ENCODE measurements at places on chromosomes 2 and 18.

DNA sequence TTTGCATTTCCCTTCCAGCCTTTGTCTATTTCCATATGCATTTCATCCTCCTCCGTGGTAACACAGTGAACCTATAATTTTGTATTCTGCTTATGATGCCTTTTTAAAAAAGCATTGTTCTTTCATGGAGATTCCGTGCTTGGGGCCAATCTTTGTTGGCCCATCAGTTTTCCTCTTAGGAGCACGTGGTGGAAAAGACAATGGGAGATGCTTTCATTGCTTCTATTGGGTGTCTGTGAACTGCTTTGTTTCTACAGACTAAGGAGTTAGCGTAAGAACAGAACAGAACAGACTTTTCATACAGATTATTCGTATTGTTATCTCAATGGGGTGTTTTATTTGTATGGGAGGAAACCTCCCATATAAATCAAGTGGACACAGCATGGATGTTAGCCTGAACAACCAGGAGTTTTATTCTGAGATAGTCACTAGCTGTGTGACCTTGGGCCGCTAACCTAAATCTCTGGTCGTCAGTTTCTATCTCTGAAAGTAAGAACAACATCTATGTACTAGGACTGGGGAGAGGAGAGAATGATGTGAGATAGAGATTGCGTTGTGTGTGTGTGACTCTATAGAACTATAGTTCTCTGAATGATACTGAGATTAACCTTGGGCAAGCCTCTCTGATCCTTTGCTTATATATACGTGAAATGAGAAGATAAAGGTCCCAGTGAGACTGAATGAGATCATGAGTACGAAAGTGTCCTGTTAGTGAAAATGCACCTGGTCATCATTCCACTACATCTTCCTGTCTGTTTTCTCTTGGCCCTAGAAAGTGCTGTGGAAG lies 22.9 kb upstream of the YWHAQ start:
- DNase-seq: no peak

GRCh38 chr2:74846481-74846880 lies 12.6 kb downstream of the HK2 start:
- DNase-seq: no peak

- no peak for DNase-seq
Observed at GRCh38 chr18:13379062-13379865, 160.7 kb downstream of the LDLRAD4 start.

DNA sequence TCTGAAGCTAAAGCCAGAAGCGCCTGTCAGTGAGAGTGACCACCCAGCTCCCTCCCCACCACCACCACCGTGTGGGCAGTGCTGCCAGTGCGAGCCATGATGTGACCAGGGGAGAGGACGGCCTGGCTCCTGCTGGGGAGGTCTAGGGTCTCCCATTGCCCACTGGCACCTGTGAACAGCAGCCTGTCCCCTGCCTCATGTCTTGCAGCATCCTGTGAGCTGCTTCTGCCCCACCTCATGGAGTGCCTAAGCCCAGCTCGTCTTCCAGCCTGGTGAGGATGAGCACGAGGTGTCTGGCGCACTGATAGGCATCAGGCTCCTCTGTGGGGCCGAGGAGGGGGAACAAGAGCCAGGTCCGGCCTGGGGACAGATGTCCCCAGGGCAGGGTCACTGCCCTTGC lies 61.4 kb downstream of the FAM168B start:
- no peak for DNase-seq

- no peak for DNase-seq
Observed at GRCh38 chr2:24957221-24957620, 14.5 kb downstream of the DNAJC27 start.

DNA sequence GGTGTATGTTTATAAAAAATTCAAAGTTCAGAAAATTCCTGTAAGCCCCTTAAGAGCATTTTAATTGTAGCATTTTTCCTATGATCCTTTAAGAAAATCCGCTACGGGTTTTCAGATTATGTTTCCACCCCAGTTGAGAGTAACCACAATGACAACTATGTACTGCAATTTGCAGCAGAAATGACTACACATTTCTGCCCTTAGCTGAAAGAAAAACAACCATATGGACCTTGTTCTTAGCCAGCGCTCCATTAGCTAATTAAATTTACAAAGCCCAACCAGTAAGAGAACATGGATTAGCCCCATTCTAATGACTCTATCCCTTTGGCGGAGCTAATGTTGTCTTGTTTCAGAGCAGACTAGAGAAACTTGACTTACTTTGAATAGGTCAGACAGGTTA lies 247.6 kb downstream of the SLC8A1 start:
- DNase-seq: peak; percentile 40

DNA sequence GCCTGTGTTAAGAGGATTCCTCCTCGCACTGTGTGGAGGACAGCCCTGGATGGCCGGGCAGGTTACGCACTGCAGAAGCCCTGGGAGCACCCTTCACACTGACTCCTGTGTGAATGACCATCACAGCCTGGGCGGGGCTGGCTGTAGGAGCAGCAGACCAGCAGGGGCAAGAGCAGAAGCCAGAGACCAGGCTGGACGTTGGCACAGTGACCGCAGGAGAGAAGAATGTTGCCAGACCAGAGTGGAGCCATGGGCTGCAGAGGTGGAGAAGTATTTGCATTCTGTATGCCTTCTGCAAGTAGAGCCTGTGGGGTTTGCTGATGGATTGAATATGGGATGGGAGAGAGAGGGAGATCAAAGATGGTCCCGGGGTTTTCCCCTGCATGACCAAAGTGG lies 23.1 kb downstream of the LRRFIP1 start:
- no peak for DNase-seq

DNA sequence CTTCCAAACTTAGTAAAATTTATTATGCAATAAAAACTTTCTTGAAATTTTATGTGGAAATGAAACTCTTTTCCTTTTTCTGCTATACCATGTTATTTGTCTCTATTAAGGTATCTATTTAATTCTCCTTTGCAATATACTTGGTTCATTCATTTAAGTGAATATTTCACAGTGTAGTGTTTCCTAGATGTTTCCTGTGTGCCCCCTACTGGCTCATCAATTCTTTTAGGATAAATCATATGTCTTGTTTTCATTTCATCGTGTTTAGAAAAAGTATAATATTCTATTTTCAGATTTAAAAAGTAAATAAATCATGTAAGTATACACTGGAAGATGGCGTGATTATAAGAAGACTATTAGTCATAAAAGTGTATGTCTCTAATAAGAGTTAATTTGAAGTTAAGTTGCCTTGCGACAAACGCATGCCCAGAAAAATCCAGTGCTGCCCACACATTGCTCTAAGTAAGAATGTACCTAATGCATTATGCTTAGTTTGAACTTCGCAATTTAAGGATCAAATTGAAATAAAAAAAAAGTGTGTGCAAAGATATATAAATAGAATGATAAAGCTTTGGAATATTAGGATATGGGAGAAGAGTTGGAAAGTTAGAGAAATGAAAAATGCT lies 525.4 kb downstream of the KCNJ3 start:
- no peak for DNase-seq

- no peak for DNase-seq
Observed at GRCh38 chr2:118923371-118923770, 18.6 kb upstream of the MARCO start.

DNA sequence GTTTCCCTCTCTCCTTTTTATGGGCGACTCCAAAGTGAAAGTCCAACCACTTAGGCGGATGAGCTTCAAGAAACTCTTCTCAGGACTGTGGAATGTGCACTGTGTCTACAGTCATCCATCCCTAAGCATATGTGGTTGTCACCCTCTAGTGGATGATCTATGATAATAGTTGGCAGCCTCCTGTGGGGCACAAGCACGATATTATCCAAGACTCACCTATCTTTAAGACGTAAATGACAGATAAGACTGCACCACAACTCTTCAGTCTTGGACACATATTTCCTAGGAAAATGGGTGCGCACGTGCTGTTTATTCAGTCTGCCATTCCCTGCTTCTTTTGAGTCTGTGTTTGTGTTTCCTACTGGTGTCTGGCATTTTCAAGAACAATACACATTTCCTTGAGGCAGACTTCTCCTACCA lies 145.5 kb upstream of the CTAGE1 start:
- peak; percentile 81 for DNase-seq

DNA sequence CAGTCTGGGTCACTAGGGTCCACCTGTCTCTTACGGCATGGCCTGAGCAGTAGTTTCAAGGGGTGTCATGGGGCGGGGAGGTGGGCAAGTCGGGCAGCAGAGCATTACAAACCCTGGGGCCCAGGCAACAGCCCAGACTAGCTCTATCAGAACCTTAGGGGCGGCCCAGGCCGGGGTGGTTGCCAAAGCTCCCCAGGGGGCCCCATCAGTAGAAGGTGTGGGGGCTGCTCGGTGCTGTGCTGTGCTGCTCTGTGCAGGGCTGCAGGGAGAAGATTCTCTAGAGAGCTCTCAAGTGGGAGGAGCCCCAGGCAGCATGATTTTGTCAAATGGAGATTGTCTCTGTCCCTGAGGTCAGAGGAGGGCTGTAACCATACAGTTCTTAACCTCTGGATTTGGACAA lies 36.4 kb upstream of the SLC14A1 start:
- DNase-seq: no peak

DNA sequence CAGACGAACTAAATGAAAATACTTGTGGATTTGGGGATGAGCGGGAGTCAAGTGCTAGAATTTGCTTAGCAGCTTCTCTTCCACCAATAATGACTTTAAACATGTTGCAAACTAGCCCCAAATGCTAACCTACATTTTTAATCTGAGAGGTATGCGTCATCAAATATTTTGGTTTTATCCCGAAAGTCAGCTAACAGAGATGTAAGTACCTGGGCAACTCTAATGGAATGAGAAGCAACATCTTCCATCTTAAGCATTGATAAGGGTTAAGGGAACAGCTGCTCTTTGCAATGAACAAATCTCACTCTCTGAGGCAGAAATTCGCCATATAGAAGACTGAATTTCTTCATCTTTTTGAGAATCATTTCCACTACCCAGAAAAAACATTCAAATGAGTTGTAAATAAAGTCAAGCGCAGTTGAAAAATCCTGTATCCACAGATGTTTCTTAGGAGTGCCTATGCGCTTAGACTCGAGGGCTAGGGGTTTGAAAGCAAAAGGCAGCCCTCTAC lies 926 bp upstream of the YPEL5 start:
- DNase-seq: no peak

- no peak for DNase-seq
Observed at GRCh38 chr2:127012215-127012614, 94.7 kb downstream of the BIN1 start.

GRCh38 chr2:124589971-124590370 lies 564.9 kb downstream of the CNTNAP5 start:
- no peak for DNase-seq

GRCh38 chr2:96414161-96414710 lies 78.7 kb downstream of the NCAPH start:
- DNase-seq: no peak

DNA sequence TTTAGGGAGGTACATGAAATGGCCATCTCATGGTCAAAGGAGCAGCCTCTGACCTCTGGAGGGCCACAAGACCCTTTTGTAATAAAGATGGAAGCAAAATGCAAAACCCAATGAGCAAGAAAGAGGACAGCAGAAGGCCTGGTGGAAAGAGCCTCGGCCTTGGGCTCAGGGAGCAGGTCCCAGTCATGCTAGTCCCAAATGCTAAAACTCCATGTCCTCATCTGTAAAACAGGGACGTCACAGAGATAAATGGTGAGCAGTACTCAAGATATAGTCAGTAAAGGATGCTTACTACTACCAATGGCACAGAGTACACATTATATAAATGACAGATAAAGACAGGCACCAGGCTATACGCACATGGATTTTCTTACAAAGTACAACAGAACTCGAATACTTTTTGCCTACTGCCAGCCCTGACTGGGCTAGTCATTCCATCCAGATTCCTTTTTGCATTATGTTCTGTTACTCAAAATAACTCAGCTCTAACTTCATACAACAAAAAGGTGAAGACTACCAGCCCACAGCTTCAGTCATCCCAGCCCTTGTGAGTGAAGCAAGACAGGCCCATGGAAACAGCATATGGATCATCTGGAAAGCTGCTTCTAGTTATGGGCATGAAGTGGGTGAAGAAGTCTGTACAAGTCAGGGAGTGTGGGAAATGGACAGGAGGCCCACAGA lies 64.9 kb upstream of the TFCP2L1 start:
- no peak for DNase-seq

DNA sequence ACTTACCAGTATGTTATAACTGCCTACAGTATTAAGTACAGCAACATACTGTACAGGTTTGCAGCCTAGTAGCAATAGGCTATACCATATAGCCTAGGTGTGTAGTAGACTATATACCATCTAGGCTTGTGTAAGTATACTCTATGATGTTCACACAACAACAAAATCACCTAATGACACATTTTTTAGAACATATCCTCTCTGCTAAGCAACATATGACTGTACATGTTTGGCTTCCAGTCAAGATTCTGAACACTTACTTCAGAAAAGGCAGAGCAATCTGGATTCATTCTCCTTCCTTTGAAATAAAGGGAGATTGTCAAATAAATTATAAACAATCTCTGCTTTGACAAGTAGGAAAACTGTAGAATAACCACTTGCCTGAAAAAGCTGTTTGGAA lies 81.8 kb downstream of the EXOC6B start:
- peak; percentile 44 for DNase-seq

GRCh38 chr2:67948506-67948905 lies 114.3 kb downstream of the C1D start:
- DNase-seq: no peak

DNA sequence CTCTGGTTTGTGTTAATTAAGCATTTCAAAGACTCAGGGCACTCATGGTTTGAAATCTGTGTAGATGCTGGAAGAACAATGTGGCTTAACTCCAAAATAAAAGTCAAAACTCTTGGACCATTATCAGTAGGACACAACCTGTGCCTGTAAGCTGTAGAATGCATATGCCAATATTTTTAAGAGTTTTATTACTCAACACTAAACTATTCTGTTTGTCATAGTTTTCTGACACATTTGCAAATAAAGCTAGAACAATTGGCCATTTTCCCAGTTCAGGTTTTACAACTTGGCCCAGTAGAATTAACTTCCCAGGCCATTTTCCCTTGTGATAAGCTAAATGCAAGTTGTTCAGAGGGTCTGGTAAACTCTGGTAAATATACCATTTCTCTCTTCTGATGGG lies 713.1 kb downstream of the CBLN2 start:
- no peak for DNase-seq

GRCh38 chr2:184566716-184567115 lies 31.6 kb upstream of the ZNF804A start:
- DNase-seq: no peak

GRCh38 chr2:146734042-146734820 lies 1110.6 kb upstream of the ACVR2A start:
- DNase-seq: peak; percentile 5

GRCh38 chr2:9617749-9618148 lies 13.0 kb downstream of the YWHAQ start:
- no peak for DNase-seq
